ENCODE measurements at places on chromosomes 12 and 14.

- DNase-seq = no peak
Measured at GRCh38 chr12:106729611-106730010, 44.9 kb upstream of the RIC8B start.

- DNase-seq = no peak
Measured at GRCh38 chr12:88549929-88550328, 30.3 kb downstream of the KITLG start.

- no peak for DNase-seq
Measured at GRCh38 chr12:26750531-26751175, 82.3 kb downstream of the ITPR2 start.

DNA sequence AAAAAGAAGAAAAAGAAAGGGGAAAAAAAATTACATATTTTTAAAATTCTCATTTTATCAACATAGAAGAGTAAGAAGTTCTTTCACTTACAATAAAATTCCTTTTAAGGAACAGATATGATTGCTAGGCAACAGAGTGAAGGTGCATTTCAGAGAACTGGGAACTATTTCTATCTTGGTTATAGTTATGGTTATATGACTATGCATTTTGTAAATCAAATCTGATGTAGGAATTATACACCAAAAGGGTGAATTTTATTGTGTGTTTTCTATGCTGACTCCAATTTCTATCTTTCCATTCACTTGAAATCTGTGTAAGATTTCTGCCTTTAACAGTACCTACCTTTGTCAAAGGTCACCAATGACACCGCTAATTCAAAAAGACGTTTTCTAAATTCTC, 50.1 kb downstream of the HNRNPC start:
- DNase-seq = no peak

- no peak for DNase-seq
Measured at GRCh38 chr14:81529391-81529790, 4.3 kb downstream of the SEL1L start.

- no peak for DNase-seq
Measured at GRCh38 chr12:123938679-123939480, 33.8 kb downstream of the CCDC92 start.

DNA sequence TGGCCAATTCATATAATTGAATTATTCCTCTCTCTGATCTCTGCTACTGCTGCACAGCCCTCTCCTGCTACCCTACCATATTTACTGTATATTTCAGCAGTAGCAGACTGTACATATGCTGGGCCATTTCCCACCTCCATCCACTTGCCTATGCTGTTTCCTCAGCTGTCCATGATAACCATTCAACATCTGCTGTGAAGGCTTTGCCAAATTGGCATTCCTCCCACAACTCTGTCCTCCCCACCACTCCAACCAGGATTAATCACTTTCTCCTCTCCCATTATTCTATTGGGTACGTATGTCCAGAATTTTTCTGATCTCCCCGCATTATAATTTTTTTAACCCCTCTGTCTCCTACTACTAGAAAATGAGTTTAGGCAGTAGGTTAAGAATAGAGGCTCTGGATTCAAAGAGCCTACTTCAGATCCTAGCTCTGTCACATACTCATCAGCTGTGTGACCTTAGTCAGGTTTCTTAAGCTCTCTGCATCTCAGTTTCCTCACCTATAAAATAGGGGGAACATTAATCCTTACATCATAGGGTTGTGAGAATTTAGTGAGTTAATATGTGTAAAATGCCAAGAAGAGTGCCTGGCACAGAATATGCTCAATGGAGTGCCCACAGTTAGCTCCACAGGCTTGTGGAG, 123.3 kb downstream of the KICS2 start:
- no peak for DNase-seq

GRCh38 chr12:109831365-109831764, 1.8 kb downstream of the TRPV4 start:
- DNase-seq = no peak

DNA sequence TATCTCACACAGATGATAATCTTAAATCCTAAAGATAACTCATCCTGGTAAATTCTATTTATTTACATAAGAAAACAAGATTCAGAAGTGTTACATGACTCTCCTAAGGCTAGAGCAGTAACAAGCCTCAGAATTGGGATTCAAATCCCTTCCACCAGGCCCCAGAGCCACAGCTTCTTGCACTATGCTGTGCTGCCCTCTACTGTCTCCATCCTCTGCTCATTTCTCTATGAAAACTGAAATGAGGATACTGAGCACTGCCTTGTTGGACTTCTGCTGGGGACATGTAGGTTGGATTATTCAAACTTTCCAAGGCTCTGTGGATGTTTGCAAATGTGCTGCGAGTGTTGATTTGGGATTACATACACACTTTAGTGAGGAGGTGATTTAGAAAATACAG, 23.5 kb upstream of the C12orf50 start:
- no peak for DNase-seq

GRCh38 chr14:24136684-24137528, 912 bp downstream of the PSME1 start:
- DNase-seq = no peak

GRCh38 chr14:38808734-38809455, 294.1 kb downstream of the SEC23A start:
- no peak for DNase-seq

GRCh38 chr12:21257172-21257571, 77.5 kb downstream of the SLCO1A2 start:
- DNase-seq = no peak

DNA sequence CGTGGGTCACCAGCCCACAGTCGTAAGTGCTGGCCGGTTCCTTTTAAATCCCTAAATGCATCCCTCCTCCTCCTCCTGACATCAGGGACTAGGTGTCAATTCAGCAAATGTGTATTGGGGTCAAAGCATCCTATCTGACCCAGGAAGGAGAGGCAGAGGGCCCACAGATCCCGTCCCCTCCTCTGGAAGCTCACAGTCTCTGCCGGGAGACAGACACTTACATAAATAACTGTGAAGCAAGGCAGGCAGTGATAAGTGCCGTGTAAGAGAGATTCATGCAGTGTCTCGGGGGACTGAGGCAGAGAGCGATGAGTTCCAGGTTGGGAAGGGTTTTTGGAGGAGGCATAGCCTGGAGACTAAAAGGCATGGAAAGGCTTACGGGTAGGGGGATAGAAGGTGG, 44.1 kb downstream of the HRK start:
- no peak for DNase-seq

DNA sequence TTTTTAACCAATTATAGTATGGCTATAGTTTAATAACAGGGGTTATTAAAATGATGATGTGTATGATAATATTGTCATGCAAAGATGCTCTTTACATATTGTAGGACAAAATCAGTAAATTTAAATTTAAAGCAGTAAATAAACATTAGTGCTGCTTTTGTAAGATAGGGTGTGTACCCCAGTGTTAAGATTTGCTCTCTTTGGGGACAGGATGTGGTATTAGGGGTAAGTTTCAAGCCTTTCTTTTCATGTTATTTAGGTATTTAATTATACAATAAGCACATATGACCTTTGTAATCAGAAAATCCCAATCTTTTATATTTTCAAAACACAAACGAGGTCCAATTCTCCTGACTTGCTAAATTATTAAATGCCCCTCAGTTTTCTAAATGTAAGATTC, 39.7 kb upstream of the RPH3A start:
- no peak for DNase-seq

DNA sequence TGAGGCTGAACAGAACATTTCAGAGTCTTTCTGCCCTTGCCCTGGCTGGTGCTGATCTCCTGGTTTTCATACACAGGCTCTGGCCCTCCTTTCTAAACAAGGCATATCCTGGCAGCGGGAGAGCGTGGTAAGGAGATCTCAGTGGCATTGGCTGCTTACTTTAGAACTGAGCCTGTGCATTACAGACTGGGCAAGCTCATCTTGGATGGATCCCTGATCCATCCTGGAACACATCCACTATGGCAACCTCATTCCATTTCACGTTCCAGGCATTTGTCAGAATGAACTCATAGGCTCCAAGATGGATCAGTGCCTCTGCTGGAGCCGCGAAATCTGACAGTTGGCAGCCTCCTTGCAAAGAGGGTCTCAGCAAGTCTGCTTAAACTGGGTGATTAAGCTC, 224.5 kb upstream of the PELI2 start:
- DNase-seq = no peak

GRCh38 chr12:123442774-123443173, 6.3 kb upstream of the RILPL2 start:
- no peak for DNase-seq

DNA sequence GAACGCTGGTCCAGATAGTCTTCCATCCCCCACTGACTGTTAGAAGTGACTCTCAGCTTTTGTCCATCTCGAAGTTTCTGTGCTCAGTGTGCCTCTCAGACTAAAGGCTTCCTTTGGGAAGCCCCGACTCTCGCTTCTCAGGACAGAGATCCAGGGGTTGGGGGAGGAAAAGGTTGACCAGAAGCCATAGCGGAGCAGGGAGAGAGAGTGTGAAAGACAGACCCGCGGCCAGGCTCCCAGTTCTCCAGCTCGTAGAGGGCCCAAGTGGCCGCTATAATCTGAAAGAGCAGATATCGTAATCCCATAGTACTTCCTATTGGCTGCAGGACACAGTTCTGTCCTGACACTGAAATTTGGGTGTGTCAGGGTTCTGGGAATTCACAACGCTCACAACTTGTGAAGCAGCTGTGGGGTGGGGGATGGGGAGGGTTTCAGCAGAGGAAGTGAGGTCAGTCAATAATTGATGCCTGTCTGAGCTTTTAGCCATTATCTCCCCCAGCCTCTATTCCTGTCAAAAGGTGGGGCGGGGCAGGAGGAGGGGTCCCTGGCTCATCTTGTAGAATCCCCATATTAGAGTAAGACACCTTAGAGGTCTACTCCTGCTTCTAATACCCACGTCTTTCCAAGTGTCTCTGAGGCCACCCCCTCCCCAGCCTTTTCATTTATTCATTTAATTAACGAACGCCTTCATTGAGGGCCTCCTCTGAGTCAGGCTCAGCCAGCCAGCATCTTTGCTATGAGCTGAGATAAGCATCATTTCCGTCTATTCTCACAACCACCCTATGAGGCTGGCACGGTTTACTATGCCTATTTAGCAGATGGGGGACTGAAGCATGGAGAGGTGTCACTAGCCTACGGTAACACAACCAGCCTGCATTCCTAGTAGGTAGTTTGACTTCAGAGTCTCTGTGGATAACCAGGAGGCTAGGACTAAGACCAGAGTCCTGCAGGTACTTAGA, 1.6 kb upstream of the ACVRL1 start:
- DNase-seq = no peak

DNA sequence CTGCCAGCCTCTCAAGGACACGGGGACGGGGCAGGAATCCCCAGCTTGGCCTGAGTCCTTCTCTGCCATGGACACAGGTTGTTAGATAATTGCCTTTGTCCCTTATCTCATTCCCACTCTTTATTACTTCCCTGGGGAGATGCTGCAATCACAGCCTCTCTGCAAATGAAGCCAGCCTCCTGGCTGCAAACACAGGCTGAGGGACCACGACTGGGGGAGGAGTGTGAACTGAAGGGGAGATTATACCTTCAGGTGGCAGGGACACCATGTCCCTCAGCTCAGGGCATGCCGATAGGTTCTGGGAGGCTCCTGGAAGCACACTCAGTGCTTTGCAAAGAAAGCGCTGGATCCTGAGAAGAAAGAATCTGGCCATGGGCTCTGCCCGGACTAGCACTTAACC, 16.1 kb upstream of the CHGA start:
- no peak for DNase-seq

DNA sequence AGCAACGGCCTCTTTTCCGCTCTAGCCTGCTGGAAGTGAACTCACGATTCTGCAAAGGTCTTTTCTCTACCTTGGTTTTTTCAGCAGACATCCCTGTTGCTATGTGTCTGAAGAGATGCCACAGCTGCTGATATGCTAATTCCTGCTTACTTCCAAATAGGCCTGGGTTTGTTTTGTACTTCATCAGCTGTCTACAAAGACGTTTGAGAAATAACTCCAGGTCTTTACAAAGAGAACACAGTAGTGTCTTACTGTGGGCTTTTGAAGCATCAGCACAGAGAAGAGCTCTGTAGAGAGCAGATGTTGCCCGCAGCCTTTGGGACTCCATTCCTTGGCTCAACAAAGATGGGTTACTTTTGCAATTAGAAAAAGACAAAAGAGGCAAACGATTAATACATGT, 1366.5 kb downstream of the AACS start:
- no peak for DNase-seq

DNA sequence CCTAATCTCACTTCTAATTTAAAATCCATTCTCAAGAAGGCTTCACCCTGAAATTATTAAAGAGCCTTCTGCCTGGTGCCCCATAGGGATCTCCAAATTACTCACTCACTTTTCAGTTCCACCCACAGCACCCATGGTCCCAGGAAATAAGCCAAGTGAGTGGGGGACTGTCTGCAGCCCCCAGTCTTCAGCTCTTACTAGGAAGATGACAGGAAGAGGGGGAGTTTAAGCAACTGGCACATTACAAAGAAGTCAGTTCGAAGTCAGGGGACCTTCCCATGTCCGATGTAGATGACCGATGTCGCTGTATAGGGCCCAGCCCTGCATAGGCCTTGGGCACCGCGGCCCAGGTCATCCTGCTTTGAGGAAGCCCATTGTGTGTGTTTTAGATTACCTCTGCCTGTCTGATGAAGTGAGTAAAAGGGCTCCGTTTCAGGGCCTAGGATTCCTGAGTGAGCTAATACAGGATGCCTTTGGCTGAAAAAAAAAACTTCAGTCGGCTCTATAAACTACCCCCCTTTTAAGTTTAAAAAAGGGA, 1.9 kb downstream of the ACTN1 start:
- DNase-seq = no peak

GRCh38 chr12:86139671-86140070, 116.5 kb downstream of the MGAT4C start:
- no peak for DNase-seq

GRCh38 chr12:49854976-49855375, 12.1 kb upstream of the BCDIN3D start:
- no peak for DNase-seq

DNA sequence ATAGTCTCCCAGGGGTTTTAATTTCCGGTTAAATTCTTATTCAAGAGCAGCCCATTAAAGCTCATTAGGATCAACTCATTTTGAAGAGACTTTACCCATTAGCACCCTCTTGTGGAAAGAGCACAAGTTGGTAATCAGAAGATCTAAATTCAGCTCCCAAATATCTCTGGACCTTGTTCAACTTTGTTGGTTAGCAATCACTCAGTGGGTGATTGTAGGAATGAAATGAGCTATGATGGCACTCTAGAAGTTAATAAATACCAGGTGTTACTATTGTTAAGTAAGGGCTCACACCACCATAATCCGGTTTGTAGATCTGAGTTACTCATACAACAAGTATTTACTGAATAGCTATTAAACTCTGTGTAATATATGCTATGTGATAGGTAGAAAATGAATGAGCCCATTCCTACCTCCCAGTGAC, 42.9 kb downstream of the TRIP11 start:
- DNase-seq = no peak

GRCh38 chr12:65496617-65497016, 218.1 kb downstream of the MSRB3 start:
- DNase-seq = no peak

DNA sequence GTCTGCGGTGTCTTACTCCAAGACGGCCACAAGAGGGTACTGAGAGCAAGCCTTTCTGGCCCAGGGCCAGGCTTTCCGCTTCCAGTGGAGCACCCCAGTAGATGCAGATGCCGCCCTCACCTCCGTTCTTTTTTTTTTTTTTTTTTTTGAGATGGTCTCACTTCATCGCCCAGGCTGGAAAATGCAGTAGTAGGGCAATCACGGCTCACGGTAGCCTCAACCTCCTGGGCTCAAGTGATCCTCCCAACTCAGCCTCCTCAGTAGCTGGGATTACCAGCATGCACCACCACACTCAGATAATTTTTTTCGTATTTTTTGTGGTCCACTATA, 5.6 kb upstream of the LBHD2 start:
- DNase-seq = peak; percentile 57

GRCh38 chr12:107558141-107558815, 127.3 kb upstream of the PWP1 start:
- DNase-seq = no peak
